NCI-H1092 (cell line): ENCODE measurements at places on chromosomes 5 and 9.

DNA sequence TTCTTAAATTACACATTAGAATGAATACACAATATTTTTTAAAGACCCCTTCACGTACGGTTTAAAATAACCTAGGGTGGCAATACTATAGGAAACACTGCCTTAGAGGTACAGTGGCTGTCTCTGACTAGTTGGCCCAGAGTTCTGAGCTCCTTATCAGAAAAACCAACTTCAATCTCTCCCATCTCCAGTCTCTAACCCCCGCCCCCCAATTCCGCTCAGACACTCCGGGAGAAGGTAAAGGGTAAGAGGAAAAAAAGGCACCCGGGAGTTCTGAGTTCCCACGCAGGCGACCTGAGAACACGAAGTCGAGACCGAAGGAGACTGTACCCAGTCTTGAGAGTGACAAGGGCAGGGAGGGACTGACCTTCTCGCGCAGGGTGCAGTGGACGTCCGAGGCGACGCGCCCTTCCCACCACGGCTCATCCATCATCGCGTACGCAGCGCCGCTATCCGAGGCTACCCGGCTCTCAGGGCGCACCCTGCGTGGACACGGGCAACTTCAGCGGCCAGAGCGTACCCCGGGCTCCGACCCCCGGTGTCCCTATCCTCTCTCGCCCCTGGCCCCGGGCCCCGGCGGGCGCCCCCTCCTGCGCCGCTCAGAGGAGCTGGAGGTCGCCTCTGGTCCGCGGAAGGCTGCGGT, 752 bp downstream of the CCNJL start:
- no peak for DNase-seq

GRCh38 chr5:135131801-135132680, 98.0 kb upstream of the PITX1 start:
- DNase-seq = no peak

GRCh38 chr5:3449481-3449880, 146.2 kb upstream of the IRX1 start:
- DNase-seq = no peak

DNA sequence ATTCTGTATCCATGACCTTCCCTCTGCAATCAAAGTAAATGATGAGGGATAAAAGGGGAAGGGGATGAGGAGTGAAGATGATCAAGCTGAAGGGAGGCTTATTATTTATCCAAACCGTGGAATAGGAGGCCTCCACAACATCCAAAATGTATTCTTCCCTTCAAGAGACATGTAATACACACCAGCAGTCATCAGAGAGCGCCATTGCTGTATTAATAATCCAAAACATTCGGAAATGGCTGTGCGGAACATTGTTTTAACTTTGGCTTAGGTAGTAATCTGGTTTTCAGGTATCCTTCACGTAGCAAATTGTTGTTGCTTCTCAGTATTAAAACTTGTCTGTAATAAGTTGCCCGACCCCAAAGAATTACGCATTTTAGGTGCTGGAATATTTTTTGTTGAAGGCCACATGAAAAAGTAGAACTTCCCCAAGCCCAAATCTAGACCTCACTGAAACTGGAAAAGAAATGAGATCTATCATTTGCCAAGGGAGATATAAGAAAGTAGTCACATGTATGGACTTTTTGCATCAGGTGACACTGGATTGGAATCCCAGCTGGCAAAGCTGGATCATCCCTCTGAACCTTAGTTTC, 2.6 kb upstream of the BOD1 start:
- peak; percentile 37 for DNase-seq

DNA sequence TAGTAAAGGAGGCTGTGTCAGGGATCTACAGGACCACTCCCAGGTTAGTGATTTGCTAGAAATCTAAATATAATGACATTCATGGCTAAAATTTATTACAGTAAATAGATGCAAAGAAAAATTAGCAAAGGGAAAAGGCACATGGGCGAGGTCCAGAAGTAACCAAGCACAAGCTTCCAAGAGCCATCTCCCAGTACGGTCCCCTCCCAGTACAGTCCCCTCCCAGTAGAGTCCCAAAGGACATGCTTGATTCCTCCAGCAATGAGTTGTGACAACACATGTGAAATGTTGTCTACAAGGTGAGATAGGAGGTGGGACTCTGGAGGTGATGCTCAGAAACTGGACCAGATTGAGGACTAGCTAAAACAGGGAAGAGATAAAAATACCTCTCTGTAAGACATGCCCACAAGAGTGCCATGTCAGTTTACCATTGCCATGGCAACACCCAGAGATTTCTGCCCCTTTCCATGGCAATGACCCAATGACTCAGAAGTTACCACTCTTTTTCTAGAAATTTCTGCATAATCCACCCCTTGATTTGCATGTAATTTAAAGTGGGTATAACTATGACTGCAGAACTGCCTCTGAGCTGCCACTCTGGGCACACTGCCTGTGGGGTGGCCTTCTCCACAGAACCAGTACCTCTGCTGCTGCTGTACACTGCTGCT, 27.9 kb upstream of the CEMIP2 start:
- no peak for DNase-seq

DNA sequence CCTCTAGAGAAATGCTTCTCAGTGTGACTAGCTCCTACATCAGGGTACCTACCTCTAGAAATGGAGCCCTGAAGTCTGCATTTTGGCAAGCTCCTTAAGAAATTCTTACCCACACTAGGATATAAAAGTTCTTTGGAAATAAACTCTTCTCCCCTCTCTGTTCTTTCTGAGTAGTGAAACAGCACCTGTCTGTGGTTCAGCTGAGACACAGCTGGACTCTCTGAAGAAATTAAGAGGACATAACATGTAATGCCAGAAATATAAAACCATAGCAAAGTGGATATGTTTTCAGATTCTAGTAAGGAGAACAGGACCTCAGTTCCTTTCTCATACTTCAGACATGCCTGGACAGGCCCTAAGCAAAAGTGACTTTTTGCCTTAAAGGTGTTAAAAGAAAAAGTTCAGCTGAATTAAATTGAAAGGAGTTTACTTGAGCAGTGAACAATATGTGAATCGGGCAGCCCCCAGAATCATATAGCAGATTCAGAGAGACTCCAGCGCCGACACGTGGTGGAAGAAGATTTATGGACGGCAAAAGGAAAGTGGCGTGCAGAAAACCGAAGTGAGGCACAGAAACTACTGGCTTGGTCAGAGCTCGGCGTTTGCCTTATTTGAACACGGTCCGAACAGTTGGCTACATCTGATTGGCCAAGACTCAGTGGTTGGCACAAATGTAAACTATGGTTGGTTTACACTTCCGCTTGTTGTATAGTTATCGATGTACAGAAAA, 64.5 kb downstream of the PRKACG start:
- no peak for DNase-seq

DNA sequence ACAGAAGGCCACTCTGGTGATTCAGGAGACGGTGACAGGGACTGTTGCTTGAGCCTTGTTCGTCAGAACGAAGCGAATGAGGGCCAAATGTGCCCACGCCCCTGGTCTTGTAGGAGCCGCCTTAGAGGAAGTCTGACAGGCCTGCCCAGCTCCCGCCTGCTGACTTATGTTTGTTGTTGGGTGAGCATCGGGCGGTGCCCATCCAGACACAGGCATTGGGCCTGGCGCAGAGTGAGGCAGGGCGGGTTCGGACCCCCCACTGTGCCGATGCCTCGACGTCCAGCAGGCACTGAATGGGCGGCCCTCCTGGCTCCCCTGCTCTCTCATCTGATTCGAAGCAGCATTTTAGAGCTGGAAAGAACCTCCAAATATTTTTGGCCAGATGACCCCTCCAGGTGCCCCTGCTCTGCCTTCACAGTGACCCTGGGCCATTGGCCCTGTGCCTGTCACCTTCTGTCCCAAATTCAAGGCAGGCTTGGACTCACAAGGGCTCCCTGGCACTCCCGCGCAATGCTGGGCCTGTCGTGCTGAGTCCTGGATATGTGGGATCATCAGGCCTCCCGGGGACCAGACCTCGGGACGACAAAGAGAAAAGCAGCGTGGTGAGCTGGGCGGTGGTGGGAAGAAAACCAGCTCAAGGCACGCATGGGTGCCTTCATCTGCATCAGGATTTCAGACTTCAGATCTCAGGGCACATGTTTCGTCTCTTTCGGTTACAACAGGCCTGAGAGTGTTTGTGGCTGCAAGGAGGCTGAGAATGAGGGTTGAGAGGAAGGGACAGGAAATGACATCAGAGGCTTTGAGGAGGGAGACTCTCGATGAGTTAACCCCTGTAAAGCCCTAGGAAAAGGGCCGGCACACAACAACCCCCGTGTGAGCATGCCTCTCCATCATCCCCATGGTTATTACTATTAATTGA, 37.1 kb upstream of the OLFM1 start:
- DNase-seq = no peak

GRCh38 chr5:52684051-52684450, 103.7 kb upstream of the ITGA1 start:
- DNase-seq = no peak

GRCh38 chr5:9919306-9920030, 289.3 kb upstream of the TAS2R1 start:
- DNase-seq = no peak

GRCh38 chr5:113205807-113206206, 229.0 kb downstream of the TSSK1B start:
- DNase-seq = no peak

DNA sequence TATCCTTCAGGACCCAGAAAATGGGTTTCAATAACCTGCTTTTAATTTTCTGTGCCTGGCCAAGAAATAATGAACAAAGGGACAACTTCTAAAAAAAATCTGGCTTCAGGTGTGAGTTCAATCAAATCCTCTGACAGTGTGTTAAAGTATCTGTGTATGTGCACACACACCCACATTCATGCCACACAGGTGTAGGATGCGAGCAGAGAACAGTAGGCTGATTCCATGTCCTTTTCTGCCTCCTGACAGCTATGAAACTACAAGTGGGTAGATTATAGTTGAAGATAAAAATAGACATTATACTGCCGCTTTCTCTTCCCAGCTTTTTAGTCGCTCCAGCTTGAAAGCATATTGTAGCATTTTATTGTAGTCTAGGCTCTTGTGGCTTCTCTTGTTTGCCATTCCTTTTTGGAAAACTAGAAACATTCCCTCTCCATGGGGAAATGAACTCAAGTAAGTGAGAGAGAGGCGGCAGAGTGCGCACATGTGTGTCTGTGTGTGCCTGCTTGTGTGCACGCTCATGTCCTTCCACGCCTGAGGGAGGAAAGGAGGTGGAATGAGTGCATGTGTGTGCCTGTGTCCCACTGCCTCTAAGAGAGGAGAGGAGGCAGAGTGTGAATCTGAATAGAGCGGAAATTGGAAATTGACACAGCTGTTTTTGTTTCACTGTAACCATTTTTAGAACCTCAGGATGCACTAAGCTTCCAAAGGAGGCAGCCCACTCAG, 273.0 kb downstream of the ELAVL2 start:
- DNase-seq = no peak
